Karpas-422 (cell line): ENCODE measurements at places on chromosomes 12 and 14.

GRCh38 chr12:39897315-39897714 lies 208.6 kb downstream of the SLC2A13 start:
- DNase-seq = no peak

- DNase-seq = peak; percentile 83
These were observed 136.7 kb downstream of the ZNF664 start for GRCh38 chr12:124109760-124110159.

DNA sequence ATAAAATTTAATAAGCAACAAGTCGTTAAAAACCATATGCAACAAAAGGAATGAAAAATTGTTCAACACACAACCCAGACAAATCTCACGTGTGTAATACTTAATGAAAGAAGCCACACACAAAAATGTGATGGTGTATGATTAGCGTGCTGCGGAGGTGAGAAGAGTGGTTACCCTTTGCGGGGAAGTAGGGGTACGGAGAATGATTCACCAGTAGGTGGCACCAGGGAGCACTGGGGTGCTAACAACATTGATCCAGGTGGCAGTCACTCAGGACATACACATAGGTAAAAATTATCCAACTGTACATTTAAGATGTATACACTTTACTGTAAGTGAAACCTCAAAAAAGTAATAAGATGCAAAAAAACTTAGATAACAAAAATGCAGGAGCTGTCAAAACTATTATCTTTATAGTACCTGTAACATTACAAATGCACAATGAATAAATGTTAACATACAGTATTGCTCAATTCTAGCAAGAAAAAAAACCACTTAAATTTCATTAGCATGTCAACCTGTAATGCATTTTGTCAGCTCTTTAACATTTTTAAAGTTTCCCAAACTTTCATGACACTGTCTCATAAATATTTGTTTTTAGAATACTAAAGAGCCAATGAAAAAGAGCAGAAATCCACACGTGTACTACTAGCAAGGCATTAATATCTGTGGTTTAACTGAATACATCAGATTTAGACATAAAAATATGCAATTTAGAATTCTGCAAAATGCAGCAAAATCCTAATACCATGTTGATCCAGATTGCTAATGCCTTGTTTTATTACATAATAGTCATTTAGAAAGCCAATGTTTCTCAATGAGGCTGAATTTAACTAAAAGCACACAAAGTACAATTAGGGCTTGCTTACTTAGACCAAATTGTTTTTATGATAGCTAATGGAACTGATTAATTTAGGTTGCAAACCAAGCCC lies 46.7 kb downstream of the TMCC3 start:
- DNase-seq = peak; percentile 85

GRCh38 chr14:60723907-60724618 lies at the start of gene SIX4:
SIX4 (minus strand) TSS chr14:60724351; CDS start chr14:60724074, 277 bp downstream.
- peak; percentile 90 for DNase-seq

DNA sequence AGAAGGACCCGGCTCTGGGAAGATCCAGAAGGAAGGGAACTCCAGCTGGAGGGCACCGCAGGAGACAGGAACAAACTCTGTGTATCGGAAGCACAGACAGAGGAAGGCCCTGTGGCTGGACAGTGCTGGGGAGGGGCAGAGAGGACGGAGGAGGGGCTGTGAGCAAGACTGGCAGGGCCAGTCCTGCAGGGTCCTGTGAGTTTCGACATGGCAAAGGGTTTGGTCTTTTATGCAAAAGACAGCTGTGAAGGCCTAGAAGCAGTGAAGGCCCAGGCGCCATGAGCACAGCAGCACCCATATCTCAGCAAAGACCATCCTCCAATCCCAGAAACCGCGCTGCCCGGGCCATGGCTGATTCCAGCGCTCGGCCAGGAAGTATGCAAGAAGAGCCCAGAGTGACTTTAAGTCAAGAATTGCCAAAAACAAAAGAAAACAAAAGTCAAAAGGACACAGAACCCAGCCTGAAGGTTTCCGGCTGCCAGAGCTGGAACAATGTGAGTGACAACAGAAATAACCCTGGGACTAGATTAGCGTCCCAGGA lies 126.5 kb downstream of the NCOR2 start:
- no peak for DNase-seq

DNA sequence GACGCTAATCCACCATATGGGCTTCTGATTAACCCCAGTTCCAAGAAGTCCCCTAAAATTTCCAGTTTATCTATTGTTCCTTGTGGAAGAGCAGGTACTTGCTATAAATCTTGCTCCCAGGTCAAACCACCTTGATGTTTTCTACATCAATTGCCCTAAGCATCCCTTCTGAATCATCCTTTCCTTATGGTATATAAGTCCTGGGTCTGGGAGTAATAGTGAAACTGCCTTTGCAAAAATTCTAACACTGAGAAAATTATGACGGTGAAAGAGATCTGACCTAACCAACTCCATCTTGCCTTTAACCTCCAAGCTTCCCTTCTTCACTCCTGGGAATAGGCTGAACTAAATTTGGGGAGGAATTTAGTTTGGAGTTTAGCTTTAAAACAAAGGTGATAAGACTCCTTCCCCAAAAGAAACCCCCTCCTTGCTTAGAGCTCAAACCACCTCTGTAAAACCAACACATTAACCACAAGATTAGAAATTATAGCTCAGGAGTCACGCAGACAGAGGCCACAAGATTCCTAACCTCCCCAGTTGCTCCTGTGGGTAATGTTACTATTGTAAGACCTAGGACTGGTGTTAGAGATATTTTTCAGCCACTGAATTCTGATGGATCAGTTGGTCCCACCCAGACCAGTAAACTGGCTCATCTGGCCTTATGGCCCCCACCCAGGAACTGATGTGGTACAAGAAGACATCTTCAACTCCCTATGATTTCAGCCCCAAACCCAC lies 33.8 kb upstream of the DTX1 start:
- no peak for DNase-seq

GRCh38 chr14:51014086-51014485 lies 69.8 kb upstream of the PYGL start:
- DNase-seq = no peak

DNA sequence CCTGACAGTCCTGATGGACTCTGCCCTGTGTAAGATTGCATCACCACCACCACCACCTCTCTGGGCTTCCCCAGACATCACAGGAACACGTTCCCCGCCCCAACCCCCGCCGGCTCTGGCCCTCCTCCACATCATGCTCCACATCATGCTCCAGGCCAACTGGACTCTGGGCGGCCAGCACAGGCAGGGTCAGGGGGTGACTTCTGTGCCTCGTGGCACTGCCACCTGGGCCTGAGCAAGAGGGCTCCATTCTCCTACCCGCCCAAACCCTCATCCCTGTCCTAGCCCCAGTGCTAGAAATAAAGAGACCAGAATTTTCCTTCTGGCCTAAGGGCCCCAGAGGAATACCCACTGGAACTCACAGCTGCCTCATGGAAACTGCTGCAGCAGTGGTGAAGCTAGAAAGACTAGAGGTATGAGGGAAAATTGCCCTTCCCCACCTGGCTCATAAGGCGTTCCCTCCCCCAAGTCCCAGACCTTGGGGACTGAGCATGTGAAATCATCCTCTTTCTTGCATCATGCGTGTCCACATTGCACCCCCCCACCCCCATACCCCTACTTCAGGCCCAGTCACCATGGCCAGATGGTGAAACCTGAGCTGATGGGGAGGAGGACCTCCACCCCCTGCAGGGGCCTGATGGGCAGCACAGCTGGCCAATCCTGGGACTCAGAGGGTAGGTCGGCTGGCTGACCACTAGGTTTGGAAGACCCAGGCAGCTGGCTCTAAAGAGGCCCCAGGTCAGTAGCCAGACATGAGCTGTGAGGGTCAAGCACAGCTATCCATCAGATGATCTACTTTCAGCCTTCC lies at the start of gene INHBE:
Gene INHBE (plus strand): TSS at position 742 of the 808 bp plus-strand sequence. CDS start 230 bp downstream, outside the sequence.
- peak; percentile 77 for DNase-seq

- DNase-seq = peak; percentile 14
These were observed 70.5 kb downstream of the LMNTD1 start for GRCh38 chr12:25482625-25483024.

DNA sequence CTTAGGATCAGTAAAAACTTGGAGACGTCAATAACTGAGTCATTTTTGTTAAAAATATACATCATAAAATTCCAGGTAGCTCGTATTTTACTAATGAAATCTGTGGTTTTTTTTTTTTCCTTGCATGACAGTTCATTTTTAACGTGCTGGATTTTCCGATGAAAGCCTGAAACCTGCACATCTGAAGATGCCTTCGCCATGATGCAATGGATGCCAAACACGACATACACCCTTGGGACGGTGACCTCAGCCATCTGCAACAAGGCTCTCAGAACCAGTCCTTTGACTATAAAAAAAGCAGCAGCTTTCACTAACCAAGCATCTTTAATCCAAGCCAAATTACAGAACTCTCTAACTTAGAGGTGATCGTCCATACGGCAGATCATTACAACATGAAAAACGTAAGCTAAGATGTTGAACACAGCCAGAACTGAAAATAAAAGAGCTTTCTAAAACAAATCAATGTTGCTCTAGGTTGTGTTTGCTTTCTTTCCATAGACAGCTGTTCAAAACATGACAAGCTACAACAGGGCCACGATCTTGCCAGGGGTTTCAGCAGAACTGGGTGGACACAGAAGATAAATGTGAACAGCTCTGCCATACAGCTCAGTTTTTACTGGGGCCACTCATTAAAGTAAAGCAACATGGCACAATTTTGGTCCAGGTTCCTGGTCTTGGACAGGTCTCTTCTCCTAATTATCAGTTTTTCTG lies 7.8 kb downstream of the NIN start:
- DNase-seq = peak; percentile 92

DNA sequence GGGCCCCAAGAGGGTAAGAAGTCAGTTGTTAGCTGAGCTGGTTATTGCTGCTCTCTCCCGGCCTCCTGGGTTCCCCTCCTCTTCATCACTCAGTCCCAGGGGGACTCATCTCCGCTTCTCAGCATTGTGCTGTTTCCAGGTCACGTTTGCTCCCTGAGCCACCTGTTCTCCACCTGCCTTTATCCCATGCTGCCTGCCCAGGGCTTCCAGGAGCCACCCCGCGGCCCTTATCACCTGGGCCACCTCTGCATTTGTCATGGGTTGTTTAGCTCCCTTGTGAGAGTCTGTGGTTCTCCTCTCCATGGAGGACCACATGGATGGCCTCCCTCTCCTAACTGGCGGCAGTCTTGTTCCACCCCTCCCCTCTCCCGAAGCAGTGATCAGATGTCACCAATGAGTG lies 36.0 kb downstream of the SYNDIG1L start:
- DNase-seq = no peak

GRCh38 chr12:81588235-81589008 lies 170.7 kb downstream of the PPFIA2 start:
- no peak for DNase-seq

DNA sequence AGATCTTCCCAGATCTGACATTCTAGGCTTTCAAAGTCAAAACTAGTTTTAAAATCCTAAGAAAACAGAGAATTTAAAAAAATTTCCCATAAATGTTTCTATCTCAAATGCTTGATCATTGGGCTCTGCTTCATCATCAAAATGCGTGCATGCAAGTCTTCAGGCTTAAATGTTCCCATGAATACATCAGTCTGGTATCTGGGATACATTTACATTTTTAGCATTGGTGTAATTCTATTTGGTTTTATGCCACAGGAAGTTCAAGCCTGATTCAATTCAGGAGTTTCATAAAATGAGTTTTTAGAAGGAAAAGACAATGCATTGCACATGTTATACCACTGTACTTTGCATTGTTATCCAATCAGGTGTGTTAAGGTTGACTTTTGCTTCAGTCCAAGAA lies 336.4 kb downstream of the PCNX1 start:
- no peak for DNase-seq

DNA sequence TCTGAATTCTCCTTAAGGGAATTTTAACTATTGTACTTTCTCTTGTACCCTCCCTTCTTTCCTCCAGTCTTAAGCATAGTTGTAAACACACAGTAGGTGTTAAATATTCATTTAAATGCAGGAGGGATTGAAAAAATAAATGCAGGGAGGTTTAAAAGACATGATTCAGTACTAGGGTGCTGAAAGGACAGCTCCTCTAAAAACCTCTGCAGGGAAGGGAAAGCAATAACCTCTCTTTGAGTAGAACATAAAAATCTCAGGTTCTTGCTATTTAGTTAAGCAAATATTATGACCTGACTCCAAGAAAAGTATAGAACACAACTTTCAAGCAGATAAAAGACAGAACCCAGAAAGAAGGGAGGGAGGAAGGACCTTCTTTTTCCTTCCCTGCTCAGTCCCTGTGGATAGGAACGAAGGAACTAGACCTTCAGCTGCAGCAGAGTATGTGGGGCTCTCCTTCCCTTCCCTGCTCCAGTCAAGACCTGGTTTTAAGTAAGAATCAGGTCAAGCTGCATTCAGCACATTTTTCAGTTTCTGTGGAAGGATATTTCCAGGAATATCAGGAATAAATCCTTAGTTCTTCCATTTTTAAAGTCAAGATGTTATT lies 4.7 kb downstream of the MAP3K9 start:
- DNase-seq = peak; percentile 69

- no peak for DNase-seq
These were observed 17.3 kb downstream of the COX14 start for GRCh38 chr12:50129290-50129689.

GRCh38 chr12:30546121-30546520 lies 149.5 kb downstream of the IPO8 start:
- no peak for DNase-seq

DNA sequence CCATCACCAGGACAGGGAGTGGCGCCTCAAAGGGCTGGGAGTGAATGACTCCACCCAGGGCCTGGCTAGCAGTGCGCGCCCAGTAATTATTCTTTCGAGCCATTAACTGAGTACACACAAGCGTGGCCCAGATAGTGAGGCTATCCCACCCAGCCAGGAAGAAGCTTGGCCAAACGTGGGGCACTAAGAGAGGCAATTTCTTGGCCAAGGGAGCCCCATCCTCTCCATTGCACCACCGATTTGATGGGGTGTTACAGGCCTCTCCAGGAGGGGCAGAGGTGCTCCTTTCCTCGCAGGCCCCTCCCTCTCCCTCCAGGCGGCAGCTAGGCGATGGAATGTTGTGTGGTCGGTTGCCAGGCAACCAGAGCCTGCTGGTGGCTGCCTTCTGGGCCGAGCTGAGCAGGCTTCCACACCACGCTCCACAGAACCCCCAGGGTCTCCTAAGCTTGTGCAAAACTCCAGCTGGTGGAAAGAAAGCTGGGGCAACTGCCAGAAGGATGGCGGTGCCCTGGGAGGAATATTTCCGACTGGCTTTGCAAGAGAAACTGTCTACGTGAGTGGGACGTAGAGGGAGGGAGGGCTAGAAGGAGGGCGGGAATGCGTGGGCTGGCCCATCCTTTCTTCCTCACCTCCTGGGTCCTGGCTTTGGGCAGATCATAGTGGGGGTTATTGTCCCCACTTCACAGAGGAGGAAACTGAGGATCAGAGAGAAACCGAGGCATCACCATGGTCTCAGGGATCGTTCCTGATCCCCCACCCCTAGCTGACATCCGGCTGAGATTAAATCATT lies at the start of gene CFAP73:
Gene CFAP73 (plus strand): TSS at position 364 of the 790 bp plus-strand sequence. CDS start 134 bp downstream, at position 498.
- DNase-seq = no peak

DNA sequence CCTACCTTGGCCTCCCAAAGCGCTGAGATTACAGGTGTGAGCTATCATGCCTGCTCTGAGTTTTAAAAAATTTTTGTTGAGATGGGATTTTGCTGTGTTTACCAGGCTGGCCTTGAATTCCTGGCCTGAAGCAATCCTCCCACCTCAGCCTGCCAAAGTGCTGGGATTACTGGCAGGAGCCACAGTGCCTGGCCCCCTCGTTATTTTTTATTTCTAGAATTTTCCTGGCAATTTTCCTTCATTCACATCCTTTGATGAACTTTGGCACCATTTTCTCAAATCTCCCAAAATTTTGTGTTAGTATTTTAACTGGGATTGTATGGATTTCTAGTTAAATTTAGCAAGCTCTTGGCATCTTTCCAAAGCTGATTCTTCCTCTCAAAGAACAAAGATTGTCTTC lies 24.6 kb upstream of the SCARB1 start:
- no peak for DNase-seq
